NCI-H187 (cell line): ENCODE measurements at places on chromosomes 11 and 22.

- no peak for DNase-seq
Measured at GRCh38 chr11:35963911-35964310, 20.0 kb downstream of the LDLRAD3 start.

- DNase-seq: no peak
Measured at GRCh38 chr11:46414466-46414796, 22.9 kb upstream of the CHRM4 start.

DNA sequence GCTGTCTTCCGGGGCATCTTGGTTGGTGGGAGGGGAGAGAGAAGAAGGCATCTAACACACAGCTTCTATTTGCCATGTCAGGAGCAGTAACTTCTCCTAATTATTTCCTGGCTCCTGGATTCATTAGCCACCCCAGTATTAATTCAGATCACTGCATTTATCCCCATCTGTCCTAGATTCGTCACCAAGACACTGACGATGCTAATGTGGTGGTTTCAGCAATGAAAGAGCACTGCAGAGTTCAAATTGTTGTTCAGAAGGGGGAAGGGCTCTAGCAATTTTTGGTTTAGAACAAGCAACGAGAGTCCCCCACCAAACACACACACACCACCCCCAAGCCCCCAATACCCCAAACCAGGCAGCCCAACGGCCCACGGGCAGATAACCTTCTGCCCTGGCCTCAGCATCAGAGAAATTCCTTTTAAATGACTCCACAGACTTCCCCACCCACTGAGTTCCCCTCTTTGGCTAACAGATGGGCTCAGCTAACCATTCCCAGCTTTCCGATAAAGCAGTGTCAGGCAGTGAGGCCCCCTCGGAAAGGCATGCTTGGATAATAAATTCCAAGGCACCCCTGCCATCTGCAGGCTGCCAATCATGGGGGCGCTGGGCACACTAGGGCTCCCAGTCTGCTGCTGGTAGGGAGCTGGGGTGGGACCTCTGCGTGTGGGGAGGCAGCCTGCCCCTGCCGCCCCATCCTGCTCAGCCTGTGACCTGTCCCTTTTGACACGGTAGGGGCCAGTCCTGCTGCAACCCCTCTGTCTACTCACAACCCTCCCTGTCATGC is 453.5 kb downstream of the MIAT start:
- no peak for DNase-seq

DNA sequence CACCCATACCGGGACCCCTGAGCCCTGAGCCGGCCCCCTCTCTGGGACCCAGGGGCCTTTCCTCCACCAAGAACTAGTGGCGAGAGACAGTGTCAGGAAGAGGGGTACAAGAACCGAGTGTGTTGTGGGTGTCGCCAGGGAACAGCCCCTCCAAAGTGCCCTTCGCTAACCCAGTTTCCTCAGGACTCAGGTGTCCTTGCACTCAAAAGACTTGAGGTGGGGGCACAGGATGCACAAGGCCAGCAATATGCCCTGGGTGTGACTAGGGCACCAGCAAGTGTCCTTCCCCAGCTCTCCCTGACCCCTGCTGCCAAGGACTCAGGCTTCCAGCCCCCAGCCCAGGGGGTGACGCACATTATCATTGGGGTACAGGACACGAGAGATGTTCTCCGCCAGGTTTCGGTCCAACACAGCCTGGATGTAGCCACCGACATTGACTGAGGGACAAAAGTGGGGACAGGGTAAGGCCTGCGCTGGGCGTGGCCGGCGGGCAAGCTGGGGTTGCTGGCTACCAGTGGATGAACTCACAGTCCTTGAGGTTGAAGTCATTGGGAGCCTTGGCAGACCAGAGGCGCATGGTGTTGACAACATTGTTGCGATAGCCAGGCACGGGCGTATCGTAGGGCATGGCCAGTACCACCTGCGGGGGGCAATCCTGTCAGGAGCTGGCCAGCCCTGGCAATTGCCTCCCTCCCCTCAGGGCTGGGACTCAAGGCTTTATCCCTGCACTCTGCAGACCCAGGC is 4.7 kb downstream of the PYGM start:
- DNase-seq: no peak

DNA sequence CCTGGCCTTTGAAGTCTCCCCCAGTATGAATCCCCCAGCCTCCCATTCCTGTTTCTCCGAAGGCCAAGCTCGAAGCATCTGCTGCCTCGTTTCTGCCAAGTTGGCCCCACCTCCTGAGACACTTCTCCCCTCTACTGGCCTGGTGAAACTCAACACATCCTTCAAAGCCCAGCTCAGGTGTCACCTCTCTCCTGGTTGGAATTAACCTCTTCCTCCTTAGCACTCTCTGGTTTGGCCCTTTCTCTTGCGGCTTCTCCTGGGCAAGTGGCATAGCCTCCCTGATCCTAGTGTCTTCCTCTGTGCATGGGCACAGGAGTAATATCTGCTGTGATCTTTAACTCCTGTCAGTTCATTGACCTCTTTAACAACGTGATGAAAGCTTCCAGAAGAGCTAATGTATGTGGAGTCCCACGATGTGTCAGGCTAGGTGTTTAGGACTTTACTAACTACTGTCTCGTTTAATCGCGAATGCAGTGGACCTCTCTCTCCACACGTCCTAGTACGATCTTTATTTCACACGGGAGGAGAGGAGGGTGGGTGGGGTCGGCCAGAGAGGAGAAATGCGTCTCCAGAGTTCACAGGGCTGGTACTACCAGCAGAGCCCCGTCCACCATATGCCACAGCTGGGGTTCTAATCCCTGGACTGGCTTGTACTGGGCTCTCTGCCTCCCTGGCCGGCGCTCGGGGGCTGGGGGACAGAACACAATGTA is 826 bp upstream of the PTPRJ start:
- peak; percentile 64 for DNase-seq

- DNase-seq: no peak
Measured at GRCh38 chr11:112172362-112172994, 2.8 kb upstream of the BCO2 start.

DNA sequence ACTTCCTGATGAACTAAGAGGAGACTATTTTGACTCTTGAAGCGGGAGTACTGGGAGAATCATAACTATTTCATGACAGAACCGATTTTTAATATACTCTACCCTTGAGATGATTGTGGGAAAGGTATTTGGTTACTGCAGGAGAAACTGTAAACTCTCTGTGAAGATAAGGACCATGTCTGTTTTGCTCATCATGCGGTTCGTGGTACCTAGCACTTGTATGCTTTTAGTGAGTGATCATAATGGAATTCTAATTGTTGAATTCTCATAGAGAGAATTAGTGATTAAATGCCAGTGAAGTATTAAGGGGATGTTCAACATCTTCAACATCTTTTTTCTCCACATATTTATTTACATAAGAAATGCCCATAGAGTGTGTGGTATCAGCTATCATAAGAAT is 11.4 kb downstream of the AASDHPPT start:
- no peak for DNase-seq

DNA sequence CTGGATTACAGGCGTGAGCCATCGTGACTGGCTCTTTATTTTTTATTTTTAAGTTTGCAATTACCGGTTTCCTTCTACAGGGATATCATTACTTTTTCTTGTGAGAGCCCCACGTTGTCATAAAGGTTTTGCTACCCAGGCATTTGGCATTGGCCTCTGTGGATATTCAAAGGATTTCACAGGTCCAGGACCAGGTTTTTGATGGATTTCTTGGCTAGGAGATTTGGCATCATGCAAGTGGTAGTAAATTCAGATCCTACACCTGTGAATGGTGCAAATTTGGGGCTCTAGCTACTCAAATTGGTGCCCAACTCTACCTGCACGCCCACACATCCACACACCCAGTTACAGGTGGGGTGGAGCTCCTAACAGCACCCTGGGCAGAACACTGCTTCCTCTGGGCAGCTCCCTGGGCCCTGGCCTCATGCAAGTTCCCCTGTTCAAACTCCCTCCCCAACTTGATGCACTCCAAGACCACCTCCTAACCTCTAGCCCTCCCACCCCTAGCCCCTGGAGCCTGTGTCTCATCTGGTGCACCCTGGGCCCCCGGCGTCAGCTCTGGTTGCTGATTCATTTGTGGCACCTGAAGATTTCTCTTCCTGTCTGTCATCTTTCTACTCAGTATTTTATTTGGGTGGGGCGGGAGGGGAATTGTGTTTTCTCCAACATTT is 9.3 kb upstream of the MRGPRD start:
- no peak for DNase-seq

DNA sequence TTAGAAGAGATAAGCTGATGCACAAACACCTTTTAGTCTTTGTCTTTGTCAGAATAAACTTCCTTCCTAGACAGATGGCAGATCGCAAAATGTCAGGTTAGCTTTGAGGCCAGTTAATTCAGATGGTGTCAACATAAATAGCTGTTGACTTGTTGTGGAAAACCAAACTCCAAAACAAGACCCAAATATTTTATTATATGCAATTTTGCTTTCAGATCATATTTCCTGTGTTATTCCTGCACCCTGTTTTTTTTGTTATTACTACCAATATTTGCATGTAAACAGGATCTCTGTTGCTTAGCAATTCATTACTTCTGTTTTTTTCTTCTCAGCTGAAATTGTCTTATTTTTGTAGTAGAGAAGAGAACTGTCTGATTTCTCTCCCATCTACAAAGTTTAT is 316.0 kb downstream of the ETS1 start:
- DNase-seq: no peak

- peak; percentile 71 for DNase-seq
Measured at GRCh38 chr11:95231881-95232605, 1.0 kb upstream of the SESN3 start.

- no peak for DNase-seq
Measured at GRCh38 chr11:46718155-46719019, 626 bp upstream of the F2 start.

- no peak for DNase-seq
Measured at GRCh38 chr11:94671553-94672366, 96.4 kb upstream of the AMOTL1 start.

DNA sequence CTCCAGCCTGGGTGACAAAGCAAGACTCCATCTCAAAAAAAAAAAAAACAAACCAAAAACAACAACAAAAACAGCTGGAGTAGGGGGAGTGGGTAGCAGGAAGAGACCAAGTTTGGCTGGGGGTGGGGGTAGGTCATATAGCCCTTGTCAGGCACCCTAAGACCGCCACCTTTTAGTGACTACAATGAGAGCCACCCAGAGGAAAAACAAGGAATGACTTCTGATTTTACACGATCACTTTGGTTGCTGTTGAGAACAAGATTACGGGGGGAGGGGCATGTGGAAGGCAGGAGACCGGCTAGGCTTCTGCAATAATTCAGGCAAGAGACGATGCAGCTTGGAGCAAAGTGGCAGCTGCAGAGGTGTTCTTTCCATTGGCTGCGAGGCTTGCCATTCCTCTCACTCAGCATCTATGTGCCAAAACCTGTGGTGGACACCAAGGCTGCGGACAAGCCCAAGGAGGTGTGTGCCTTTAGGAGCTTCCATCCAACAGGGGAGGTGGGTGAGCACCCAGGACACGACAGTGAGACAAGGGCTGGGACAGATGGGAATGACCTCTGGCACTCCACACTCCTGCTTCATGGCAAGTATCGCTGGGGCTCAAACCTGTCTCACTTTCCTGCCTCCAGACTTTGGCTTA is 1.7 kb downstream of the RPS19BP1 start:
- DNase-seq: no peak
